ENCODE measurements at places on chromosomes 5 and 9.

- no peak for DNase-seq
Observed at GRCh38 chr5:146520731-146521130, 4.7 kb upstream of the GPR151 start.

DNA sequence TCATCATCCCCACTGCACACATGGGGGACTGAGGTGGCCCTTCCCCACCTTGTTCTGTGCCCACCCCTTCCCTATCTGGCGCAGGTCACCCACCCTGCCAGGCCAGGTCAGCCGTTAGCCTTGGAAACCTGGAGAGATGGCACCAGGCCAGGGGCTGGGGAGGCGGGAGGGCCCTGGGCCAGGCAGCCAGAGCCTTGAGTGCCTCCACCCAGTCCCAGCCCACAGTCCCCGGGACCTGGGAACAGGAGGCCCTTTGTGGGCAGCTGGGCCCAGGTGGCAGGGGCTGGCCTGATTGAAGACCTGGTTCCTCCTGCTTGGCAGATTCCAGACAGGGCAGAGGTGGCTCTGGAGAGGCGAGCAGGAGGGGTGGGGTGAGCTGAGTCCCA is 70.6 kb downstream of the LRSAM1 start:
- DNase-seq: no peak

DNA sequence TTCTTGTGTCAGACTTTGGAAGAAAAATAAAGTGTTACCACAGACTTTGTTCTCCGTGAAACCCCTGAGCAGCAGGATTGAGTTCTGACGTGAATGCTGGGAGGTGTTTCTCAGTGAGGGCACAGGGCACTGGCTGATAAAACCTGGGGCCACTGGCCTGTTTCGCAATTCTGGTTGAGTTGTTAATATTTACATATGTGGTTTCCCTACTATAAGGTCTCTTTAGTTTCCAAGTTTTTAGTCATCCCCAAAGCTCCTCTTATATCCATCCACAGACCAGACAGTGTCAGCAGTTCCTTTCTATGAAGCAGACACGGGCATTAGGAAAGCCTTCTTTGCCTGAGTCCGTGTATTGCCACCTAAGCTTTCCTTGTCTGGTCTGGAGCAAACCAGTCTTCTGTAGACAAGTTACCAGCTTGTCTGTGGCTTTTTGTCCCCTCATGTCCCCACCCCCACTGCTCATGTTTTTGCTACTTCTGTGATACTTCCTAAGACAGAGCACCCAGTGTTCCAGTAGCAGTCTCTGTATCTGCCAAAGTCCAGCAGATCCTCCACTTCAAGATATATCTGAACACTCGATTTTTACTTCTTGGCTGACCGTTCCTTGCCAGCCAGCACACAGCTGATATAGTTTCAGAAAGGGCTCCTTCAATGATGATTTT is 42.0 kb downstream of the ACO1 start:
- no peak for DNase-seq

DNA sequence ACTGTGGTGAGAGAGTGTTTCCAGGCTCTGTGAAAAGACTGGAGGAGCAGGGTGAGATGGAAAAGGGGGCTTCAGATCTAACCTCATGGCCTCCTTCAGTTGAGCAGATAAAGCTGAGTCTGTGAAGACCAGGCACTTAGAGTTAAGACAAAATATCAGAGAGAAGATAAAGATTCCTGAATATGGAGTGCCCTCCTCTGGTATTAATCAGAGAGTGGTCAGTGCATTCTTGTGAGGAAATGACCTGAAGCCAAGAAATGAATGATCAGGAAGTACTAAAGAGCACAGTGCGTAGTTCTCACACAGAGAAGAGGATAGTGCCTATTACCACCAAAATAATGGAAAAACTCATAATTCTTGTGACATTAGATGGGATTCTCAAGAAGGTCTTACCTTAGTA is 1417.0 kb upstream of the ACO1 start:
- DNase-seq: no peak

DNA sequence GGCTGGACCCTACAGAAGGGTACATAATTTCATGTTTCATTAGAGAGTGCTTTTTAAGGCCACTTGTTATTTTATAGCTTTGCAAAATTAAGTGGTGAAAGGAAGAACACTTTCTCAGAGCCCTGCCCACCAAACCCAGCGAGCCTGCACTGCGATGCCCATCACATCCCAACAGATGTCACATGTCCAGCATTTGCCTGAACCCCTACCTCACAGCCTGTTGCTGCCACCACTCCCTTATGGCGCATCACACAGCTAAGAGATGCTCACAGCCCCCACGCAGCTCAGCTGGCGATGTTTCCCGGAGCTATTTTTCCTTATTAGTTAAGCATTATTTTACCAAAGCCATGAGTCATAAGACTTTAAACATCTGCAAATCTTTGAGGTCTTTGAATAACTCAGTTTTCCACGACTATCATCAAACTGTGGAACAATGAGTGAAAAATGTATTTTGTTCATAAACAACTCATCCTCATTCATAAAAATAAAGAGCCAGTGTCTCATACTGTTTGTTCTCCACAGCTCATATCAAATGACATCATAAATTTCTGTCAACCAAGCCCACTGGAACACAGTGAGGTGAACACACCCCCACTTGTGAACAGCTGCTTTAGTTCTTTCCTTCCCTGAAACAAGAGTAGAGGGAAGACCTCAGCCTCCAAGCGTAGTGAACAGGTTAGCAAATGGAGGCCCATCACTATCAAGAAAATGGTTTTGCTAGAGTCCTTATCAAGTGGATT is 104.9 kb downstream of the SYK start:
- DNase-seq: no peak

DNA sequence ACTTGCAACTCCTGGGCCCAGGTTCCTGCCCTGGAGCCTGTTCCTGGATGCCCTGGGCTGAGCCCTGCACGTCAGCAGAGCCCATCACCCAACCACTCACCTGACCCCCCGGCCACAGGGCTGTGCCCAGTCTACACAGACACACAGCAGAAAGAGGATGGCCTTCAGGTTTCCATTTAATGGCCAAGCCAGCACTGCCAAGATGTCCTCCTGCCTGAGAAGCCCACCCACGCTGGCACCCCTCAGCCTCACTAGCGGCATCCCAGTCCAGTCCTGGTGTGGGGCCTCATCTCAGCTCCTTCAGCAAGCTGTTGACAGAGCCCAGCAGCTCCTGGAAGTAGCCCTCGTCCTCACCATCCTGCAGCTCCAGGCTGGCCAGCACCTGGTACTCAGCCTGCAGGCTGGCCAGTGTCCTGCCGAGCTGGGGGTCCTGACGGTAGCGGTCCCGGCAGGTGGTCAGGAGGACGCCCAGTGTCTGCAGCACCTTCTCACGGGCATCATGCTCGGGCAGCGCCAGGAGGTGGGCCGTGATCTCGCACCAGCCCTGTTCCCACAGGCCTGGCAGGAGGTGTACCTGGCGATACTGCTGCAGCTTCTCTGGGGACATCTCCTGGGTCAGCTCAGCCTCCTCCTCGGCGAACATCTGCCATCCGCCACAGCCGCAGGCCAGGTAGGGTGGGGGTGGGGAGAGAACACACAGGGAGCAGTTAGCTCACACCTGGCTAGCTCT is 71.9 kb upstream of the LRRTM2 start:
- DNase-seq: no peak

GRCh38 chr5:134534726-134535110 is 9.2 kb downstream of the JADE2 start:
- no peak for DNase-seq

DNA sequence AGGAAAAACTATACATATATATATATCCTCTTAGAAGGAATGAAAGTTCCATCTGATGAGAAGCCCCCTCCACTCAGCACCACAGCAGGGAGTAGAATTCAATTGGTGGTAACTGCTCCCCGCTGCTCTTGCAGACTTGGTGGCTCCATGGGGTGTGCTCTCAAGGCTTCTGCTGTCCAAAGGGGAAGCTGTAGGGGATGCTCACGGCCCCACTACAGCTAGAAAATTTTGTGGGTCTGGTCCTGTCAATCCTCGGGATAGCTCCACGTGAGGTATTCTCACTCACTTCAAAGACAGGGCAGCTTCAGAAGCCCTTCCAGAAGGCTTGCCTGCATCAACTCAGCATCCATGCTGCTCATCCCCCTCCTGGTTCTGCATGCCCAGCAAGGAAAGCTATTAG is 247.2 kb downstream of the CETN3 start:
- DNase-seq: no peak

DNA sequence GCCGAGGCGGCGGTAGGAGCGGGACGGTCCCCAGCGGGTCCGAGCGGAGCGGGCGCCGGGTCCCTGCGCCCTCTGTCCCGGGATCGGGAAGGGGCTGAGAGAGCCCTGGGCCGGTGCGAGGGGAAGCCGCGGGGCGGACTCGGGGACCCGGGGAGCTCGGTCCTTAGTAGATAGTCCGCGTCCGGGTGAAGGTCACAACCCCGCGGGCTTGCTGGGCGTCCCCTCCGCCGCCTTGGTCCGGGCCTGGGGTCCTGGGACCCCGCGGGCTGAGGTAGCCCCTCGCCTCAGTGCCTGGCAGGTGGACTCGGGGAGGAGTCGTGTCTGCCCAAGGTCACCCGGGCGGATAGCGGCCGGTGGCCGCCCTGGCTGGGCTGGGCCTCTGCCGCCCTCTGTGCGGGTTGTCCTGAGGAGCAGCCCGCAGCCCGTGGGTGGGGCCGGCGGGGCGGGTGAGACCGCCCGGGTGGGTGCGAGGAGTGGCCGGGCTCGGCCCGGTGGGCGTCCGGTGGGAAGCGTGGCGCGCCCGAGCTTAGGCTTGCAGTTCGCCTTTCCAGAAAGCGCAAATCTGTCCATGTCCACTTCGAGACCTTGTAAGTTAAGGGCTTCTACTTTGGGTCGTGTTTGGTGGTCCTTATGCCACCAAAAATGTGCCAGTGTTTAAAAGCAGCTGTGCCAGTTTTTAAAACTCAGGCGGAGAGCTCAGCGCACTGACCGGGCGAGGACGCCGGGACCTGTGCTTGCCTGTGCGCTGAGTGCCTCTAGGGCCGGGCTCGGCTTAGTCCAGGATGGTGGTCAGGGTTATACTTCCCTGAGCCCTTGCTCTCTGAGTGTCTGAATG is 554 bp downstream of the SDHA start:
- DNase-seq: peak; percentile 6

DNA sequence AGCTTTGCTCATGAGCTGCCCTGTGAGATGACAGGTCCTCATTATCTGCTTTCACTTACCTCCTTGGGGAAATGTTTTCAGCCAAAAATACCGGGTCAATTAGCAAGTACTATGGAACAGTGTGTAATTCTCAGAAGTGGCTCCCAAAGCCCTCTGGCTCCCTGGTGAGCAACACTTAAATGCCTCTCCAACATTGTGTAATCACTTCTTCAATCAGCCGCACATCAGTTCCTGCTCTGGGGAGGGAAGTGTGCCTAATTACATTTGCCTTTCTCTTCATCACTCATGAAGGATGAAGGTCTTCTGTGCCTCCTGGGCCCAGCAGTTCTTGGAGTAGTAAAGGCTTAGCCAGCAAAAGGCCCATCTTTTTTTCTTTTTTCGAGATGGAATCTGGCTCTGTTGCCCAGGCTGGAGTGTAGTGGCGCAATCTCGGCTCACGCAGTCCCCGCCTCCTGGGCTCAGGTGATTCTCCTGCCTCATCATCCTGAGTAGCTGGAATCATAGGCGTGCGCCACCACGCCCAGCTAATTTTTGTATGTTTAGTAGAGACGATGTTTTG is 23.1 kb downstream of the NIM1K start:
- DNase-seq: no peak

DNA sequence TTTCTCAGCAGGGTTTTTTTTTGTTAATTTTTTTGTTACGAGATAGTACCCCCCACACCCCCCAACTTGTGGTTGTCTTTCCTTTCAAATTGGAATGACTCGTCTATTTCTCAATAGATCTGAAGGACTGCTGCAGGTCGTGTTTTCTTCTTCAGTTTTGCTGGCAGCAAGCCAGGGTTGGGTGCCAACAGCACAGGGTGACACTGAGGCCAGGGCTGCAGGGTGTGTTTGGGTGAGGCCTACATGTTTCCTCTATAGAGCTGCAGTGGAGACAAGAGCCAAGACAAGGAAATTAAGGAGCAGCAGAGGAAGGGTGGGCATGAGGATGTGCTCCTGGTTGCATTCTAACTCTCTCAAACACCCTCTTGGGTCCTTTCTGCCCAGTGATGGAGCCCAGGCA is 52.2 kb downstream of the NXNL2 start:
- no peak for DNase-seq

DNA sequence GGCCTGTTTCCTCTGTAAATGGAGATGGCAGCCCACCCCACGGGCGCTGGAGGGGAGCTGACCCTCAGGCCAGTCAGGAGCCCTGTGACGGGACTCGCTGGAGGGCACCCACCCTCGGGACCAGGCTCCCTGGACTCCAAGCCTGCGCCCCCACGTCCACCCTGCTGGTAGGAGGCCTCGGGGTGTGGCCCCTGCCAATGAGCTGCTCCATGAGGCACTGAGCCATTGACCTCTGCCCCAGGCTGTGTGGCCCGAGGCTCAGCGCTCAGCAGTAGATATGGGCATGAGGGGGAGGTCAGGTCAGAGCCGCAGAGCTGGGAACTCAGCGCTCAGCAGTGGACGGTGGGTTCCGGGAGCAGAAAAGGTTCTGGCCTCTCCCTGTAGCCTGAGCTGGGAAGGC is 52.3 kb upstream of the EGFL7 start:
- no peak for DNase-seq

- no peak for DNase-seq
Observed at GRCh38 chr9:116693233-116693731, 6.2 kb downstream of the TRIM32 start.

DNA sequence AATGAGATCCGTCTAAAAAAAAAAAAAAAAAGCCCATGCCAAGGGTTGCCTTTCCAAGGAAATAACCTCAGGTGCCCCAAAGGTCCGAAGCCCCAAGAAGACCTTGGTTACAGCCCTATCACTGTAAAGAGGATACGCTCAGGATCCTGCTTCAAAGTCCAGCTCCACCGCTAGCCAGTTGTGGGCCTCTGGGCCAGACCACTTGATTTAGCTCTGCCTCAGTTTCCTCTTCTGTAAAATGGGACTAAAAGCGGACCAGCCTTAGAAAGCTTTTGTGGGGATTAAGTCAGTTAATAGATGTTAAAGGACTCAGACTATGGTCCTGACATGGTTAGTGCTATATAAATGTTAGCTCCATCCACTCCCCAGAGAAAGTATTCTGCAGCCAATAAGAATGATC is 48.7 kb upstream of the ORM1 start:
- DNase-seq: no peak

- DNase-seq: no peak
Observed at GRCh38 chr5:121987685-121988073, 25.9 kb downstream of the SRFBP1 start.

- no peak for DNase-seq
Observed at GRCh38 chr9:75417471-75417870, 329.2 kb downstream of the OSTF1 start.

GRCh38 chr5:142506046-142506445 is 179.8 kb downstream of the FGF1 start:
- DNase-seq: no peak

GRCh38 chr9:86547571-86547970 is 193.4 kb upstream of the TUT7 start:
- no peak for DNase-seq

- DNase-seq: no peak
Observed at GRCh38 chr9:93955111-93955980, at the start of gene BARX1. Gene BARX1 (minus strand): TSS chr9:93955355. CDS start chr9:93955146, 209 bp downstream.

DNA sequence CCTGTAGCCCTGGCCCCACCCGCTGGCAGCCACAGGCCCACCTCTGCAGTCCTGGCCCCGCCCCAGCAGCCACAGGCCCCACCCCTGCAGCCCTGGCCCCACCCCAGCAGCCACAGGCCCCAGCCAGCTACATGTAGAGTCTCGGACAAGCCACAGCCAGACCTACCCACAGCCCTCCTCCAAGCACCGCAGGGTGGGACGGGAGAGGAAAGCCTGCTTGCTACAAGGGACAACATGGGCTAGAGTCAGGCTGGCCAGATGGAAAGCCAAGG is 49.5 kb upstream of the SARDH start:
- no peak for DNase-seq

All from stimulated activated naive CD4-positive, alpha-beta T cell treated with Interleukin-2 at 50 U/mL for 16 hours (primary cell).